Activated CD4-positive, alpha-beta T cell treated with anti-CD3 and anti-CD28 coated beads, Interleukin-2, amount 50 U/mL, for 1 hour (primary cell): ENCODE measurements at places on chromosomes 7 and 10.
A peak's percentile ranks its signal among the peaks of the same experiment; 100 is the strongest.

GRCh38 chr10:77482072-77482471, 155.5 kb downstream of the KCNMA1 start:
- DNase-seq, result no peak

GRCh38 chr7:34740840-34741239, 82.8 kb downstream of the NPSR1 start:
- no peak for DNase-seq

GRCh38 chr7:50821457-50822008, 38.8 kb upstream of the GRB10 start:
- no peak for DNase-seq

GRCh38 chr7:33232632-33233145, 103.3 kb downstream of the BBS9 start:
- DNase-seq, result no peak

- DNase-seq, result no peak
Measured at GRCh38 chr10:16941870-16942269, 124.6 kb upstream of the RSU1 start.

DNA sequence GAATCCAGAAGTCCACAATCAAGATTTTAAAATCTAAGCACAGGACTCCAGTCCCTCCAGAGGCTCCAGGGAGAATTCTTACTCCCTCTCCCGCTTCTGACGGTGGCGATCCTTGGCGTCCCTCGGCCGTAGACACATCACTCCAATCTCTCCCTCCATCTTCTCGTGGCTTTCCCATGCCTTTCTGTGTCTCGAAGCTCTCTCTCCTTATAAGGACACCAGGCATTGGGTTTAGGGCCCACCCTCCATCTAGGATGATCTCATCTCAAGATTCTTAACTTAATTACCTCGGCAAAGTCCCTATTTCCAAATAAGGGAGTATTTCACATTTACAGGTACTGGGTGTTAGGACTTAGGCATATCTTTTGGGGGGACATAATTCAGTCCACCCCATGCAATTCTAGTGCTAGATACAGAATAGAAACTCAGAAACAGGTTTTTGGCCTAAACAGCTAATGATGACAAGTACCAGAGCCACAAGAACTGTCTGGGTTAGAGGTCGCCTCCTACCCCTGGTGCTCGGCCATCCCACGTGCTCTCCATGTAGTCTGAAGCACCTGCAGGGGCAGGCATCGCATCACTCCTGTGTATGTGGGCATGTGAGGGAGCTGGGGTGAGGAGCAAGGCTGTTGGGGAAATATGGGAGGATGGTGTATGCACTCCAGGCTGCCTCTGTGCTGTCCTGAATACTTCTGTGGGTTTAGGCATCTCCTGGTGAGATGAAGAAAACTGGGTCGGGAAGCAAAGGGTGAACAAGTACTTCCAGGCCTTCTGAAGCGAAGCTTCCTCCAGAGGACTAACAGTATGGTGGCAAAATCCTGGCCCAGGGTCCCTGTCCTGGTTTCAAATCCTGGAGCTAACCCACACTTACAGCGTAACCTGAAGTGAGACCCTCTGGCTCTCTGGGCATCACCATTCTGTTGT, 298.3 kb upstream of the ZMIZ1 start:
- no peak for DNase-seq

DNA sequence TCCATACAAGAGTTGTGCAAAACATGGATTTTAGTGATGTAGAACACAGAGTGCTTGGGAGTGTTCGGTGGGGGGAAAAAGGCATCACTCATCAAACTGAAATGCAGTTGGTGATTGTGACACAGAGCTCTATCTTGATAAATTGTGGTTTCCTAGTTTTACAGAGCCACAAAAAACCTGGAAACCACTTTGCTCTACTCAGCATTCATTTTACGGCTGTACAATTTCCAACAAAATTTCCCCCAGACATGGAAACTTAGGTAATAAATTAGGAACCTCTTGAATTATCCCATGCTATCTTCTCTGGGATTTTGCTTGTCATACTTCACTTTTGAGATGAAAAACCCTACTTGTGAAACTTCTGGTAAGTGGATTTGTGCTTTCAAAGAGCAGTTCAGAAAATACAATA, 614.9 kb upstream of the FZD8 start:
- no peak for DNase-seq

- peak; percentile 34 for DNase-seq
Measured at GRCh38 chr10:79400146-79401004, 45.0 kb downstream of the ZCCHC24 start.

GRCh38 chr7:108947526-108947925, 377.9 kb downstream of the DNAJB9 start:
- no peak for DNase-seq

DNA sequence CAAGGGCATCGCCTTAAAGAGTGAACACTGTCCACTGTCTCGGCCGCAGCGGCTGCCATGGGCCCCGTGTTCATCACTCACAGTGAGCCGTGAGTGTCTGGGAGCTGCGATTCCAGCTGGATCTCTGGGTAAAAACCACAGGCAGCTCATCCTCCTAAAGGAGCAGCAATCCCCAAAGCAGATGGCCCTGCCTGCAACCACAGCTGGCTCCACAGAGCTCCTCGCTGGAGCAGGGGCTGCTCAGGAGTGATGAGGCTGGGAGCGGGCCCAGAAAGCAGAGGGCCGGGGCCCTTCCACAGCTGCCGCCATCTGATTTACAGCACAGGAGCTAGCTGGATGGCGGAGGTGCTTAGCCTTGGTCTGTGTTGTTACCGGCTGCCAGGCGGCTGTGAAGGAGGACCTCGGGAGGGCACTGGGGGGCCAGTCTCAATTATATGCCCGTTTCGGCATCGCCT, 6.6 kb upstream of the TMEM184A start:
- no peak for DNase-seq

DNA sequence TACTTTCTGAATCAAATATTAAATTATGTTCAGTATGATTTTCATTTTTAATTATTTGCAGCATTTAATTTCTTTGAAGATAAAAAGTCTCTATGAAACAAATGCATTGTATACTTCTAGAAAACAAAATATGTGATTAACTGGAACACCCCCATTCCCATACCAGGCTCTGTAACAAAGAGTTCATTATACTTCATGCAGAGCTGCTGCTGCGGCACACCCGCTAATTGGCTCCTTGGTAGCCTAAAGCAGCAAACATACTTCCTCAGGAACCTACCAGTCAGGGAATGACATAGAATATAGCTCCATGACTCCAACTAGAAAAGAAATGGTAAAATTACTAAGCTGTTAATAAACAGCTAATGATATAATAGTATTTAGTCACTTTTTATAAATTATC, 19.3 kb downstream of the RAB11FIP2 start:
- no peak for DNase-seq

DNA sequence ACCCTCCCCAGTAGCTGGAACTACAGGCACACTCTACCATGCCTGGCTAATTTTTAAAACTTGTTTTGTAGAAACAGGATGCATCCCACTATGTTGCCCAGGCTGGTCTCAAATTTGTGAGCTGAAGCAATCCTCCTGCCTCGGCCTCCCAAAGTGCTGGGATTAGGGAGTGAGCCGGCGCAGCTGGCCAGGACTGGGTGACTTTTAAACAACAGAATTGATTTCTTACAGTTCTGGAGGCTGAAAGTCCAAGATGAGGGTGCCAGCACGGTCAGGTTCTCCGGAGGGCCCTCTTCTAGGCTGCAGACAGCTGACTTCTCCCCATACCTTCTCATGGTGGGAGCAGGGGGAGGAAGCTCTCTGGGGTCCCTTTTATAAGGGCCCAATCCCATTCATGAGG, 75.2 kb upstream of the CHST15 start:
- no peak for DNase-seq

DNA sequence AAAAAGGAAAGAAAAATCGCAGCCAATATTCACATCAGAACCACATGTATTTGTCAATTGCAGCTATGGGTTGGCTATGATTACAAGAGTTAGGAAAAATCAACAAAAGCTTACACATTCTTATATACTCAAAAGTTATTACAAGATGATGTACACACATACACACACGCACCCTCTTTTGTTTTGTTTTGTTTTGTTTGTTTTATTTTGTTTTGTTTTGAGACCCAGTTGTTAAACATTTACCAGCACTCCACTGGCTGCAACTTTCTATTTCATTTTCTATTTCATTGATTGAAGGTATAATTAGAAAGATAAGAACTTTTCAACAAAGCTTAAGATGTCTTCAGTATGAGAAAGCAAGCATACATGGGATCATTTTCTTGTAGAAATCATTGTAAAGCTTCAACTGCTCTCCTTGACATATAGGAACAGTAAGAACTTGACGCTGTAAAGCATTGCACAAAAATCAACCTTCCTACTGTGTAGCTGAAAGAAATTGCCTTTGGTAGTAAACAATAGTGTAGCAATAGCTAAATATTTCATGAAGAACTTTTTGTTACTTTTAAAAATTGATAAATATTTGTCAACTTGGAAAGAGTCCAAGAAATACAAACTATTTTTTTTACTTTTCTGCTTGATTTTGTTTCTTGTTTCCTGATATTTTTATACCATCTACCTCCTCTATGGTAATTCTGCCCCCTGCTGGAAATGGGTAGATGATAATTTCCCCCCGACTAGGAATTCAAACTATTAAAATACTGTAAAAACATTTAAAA, 205.9 kb downstream of the MBL2 start:
- no peak for DNase-seq

DNA sequence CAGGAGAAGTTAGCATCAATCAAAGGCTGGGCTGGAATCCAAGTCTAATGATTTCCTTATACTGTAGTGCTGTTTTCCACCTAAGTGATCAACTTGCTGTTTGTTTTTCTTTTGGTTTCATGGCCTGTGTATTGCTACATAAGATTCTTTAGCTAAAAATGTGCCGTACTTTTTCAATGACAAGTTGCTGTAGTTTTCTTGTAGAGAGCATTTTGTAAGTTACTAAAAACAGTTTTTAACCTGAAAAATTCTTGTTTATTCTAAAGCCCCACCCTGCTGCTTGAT, 1.3 kb downstream of the HELLS start:
- no peak for DNase-seq

GRCh38 chr7:19957664-19958063, 184.2 kb upstream of the TMEM196 start:
- no peak for DNase-seq

GRCh38 chr7:119935418-119936025, 337.5 kb upstream of the KCND2 start:
- DNase-seq, result no peak

GRCh38 chr10:78000206-78000605, 29.1 kb downstream of the POLR3A start:
- DNase-seq, result no peak

GRCh38 chr10:72204296-72204695, 11.5 kb upstream of the ANAPC16 start:
- DNase-seq, result no peak

DNA sequence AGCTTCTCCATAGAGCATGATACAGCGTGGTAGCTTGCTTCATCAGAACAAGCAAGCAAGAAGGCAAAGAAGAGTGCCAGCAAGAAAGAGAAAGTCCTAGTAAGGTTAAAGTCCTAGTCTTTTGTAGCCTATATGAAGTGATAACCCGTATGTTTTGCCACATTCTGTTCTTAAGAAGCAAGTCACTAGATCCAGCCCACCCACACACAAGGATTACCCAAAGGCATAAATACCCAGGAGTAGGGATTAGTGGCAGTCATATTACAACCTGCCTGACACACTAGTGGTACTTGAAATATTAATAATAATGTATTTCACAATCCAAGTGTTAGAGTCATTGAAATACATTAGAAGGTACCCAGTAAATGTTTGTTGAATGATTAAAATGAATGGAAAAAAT, 285.5 kb downstream of the HPSE2 start:
- no peak for DNase-seq

- no peak for DNase-seq
Measured at GRCh38 chr7:2420216-2420933, 17.0 kb downstream of the CHST12 start.

- DNase-seq, result no peak
Measured at GRCh38 chr7:90818341-90818740, 222.2 kb downstream of the CDK14 start.

GRCh38 chr10:126140746-126141273, 244.4 kb downstream of the FANK1 start:
- DNase-seq, result no peak

GRCh38 chr10:80585812-80586211, 48.1 kb downstream of the SH2D4B start:
- DNase-seq, result no peak

- no peak for DNase-seq
Measured at GRCh38 chr7:70376561-70377031, 755.3 kb upstream of the GALNT17 start.

DNA sequence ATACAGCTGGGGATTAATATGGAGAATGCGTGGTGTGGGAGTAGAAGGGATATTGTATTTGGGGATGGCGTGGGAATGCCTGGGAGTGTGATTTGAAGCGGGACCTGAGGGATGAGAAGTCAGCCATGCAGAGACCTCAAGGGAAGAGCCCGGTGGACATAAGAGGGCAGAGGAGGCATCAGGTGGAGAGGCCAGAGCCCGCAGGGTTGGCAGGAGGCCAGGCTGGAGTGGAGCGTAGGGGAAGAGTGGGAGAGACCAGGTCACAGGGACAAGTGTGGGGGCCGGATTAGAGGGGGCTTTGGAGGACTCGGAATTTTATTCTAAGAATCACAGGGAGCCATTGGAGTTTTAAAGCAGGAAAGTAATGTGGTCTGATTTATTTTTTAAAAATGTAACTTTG, 2.0 kb downstream of the NDUFB2 start:
- no peak for DNase-seq

DNA sequence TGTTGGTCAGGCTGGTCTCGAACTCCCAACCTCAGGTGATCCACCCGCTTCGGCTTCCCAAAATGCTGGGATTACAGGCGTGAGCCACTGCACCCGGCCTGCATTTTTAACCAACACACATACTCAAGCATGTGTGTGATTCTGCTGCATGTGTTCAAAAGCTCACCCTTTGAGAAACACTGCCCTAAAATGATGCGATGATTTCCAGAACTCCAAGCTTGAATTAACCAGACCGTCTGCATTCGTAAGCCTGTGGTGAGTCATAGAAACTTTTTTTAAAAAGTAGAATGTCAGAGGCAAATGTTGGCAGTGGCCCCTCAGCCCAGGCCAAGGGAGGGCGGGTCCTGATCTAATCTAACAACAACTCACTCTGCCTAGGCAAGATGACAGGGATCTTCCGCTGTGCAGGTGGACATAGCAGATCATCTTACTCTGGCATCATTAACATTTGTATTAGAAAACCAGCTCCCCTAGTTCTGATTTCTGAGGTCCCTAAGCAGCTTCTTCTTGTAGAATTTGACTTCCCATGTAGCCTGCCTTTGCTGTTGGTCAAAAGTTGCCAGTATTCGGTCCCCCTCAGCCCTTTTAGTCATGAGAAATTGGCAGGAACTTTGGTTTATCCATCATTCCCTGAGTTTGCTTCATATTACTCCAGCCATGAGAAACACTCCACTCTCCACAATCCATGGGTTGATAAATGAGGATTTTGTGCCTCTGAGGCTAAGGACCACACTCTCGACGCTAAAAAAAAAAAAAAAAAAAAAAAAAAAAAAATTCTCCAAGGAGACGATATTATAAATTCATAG, 190.4 kb downstream of the SKIDA1 start:
- no peak for DNase-seq
